ENCODE measurements at places on chromosomes 5 and 9. TPM values are rescaled to one million over a fixed set of nuclear protein-coding genes. Genes with fewer than 3 reads are reported as not detected.

GRCh38 chr9:89794918-89795317, 190.1 kb downstream of the GADD45G start:
- H3K4me3 ChIP-seq, result no peak overlapping the region
- no peaks in the 10 kb centered on the region for H3K36me3 ChIP-seq
- no peak overlapping the region for H3K27ac ChIP-seq
- H3K27me3 ChIP-seq, result peaks cover 48% of the 10 kb centered on the region
- DNase-seq, result no peak

DNA sequence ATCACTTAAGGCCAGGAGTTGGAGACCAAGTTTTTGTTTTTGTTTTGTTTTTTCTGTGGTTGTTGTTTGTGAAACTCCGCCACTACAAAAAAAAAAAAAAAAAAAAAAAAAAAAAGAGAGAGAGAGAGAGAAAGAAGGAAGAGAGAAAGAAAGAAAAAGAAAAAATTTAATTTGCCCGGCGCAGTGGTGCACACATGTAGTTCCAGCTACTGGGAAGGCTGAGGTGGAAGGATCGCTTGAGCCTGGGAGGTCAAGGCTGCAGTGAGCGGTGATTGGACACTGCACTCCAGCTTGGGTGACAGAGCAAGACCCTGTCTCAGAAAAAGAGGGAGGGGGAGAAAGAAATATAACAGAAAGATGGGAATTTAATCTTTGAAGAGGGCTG, 902 bp downstream of the THG1L start:
- peak overlapping the region; percentile 89 for H3K4me3 ChIP-seq
- H3K4me1 ChIP-seq, result peaks cover 9% of the 10 kb centered on the region
- H3K27me3 ChIP-seq, result no peaks in the 10 kb centered on the region
- no peak for DNase-seq
- peaks cover 16% of the 10 kb centered on the region for H3K36me3 ChIP-seq

- peak; percentile 25 for DNase-seq
- peak overlapping the region; percentile 61 for H3K4me3 ChIP-seq
- no peaks in the 10 kb centered on the region for H3K27me3 ChIP-seq
These were observed 282.4 kb downstream of the EFNA5 start for GRCh38 chr5:107388141-107388861.

The PCDHGA10 gene
- total RNA-seq, result 3.7 TPM

The SELENOP gene
- 2.0 TPM for total RNA-seq
